Stimulated activated CD8-positive, alpha-beta memory T cell treated with anti-CD3 and anti-CD28 coated beads, Interleukin-2, amount 100 ng/mL, for 1 hour (primary cell): ENCODE measurements at places on chromosomes 2 and 18.

- DNase-seq, result no peak
Measured at GRCh38 chr2:132547090-132547687, 122.8 kb downstream of the LYPD1 start.

- no peak for DNase-seq
Measured at GRCh38 chr2:120299561-120299960, 46.4 kb upstream of the INHBB start.

DNA sequence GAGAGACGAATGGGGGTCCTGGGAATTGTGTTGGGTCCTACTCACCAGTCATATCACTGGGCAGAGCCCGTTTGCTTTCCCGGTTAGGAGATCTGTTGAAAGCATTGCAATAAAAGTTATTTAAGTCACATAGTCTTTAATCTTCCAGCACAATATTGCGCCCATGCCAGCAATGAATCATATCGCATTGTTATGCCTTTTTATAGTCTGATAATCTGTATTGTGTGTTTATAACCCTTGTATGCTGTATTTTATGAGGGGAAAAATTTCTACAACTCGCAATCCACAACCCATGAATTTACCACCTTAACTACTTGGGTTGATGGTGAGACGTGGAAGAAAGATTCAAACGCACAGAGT, 211.9 kb upstream of the SMIM21 start:
- DNase-seq, result no peak

- no peak for DNase-seq
Measured at GRCh38 chr2:156279446-156280150, 52.9 kb downstream of the NR4A2 start.

- DNase-seq, result no peak
Measured at GRCh38 chr2:42110641-42111322, 58.4 kb upstream of the EML4 start.

- no peak for DNase-seq
Measured at GRCh38 chr2:84735389-84735788, 145.5 kb downstream of the TRABD2A start.
